GM04503 (cell line): ENCODE measurements at places on chromosomes 2 and 18.
A peak's percentile ranks its signal among the peaks of the same experiment; 100 is the strongest.

DNA sequence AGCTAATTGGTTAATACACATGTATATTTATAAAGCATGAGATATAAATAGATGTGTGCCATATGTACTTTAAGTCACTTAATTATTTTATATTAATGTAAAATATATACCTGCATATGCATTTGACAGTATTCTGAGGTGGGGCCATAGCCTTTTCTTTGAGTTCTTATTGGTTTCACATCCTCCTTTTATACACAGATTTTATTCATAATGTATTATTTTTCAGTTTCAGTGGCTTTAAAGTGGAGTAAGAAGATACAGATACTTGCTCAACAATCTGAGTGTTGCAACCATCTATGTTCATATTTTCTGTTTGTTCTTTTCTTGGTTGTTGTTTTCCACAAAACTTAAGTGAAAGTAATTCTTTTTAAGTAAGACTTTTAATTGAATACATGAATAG, 436.5 kb downstream of the RND3 start:
- DNase-seq: no peak

GRCh38 chr2:209696836-209697711, 74.6 kb upstream of the UNC80 start:
- no peak for DNase-seq

GRCh38 chr2:214376618-214377285, 34.1 kb upstream of the VWC2L start:
- DNase-seq: no peak

GRCh38 chr18:2898186-2898640, 51.4 kb downstream of the EMILIN2 start:
- DNase-seq: no peak

DNA sequence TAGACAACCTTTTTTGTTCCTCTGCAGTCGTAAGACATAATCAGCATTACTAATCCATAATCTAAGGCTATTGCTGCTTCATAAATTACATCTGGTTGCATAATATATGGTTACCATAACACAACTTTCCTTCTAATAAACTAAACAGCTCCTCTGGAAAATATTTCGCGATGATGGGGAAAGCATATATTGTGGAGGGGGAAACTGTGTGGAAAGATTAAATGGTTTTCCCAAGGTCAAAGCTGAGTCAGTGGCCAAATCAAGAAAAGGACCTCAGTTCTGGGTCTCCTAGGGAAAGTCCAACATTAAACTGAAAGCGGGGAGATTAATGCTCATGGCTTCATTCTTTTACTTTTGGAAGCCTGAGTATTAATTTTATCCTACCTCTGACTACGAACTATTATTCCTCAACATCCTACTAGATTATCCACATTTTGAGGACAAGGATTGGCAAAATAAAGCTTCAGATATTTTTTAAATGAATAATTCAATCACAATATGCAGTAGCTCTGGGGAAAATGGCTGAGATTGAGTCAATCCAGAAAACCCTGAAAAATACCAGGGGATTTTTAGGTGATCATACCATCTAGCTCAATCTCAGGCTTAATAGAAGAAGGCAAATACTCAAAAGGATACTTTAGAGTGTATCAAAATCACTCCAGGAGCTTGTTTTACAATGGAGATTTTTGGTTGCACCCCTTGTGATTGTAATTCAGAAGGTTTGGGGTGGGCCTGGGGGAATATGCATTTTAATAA, 33.8 kb upstream of the STK17B start:
- no peak for DNase-seq

- peak; percentile 69 for DNase-seq
Measured at GRCh38 chr2:182368446-182368845, 58.4 kb downstream of the PDE1A start.

DNA sequence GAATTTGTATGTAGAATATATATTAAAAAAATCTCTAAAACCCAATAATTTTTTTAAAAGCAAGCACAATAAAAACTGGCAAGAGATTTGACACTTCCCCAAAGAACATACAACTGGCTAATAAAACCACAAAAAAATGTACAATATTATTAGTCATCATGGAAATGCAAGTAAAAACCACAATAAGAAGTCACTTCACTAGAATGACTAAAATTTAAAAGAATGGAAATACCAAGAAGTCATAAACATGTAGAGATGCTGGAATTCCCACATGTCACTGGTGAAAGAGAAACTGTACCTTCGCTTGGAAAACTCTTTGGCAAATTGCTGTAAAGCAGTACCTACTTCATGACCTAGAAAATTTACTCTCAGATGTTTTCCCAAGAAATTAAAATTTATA, 43.4 kb upstream of the KYNU start:
- no peak for DNase-seq
